ENCODE measurements at places on chromosomes 6 and 20. TPM values are rescaled to one million over a fixed set of nuclear protein-coding genes. Genes with fewer than 3 reads are reported as not detected.

GRCh38 chr20:38021087-38021772, 12.0 kb downstream of the TTI1 start:
- no peak for DNase-seq

- peak; percentile 57 for DNase-seq
Measured at GRCh38 chr20:59804871-59805665, 128.4 kb downstream of the SYCP2 start.

- DNase-seq: no peak
Measured at GRCh38 chr6:126540161-126540560, 200.2 kb downstream of the CENPW start.

- DNase-seq: no peak
Measured at GRCh38 chr6:16305788-16306187, 67.4 kb downstream of the GMPR start.

DNA sequence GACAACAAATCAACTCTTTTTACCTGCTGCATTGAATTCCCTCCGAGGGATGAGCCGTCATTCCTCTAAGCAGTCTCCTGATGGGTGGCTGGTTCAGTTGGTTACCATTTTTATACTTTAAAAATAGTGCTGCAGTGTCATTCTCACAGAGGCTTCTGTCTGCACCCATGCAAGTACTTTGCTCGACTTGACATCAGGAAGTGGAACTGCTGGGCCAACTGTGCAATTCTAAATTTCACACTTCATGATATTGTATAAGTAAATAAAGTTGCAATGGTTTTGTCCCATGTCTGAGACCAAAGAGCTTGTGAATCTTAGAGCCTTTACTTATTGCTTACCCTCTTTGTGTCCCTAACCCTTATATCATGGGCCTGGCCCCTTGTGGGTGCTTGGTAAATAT, 2.5 kb downstream of the BTN3A1 start:
- no peak for DNase-seq

GRCh38 chr6:90569223-90569622, 17.6 kb downstream of the MAP3K7 start:
- DNase-seq: no peak

The HLA-DPB1 gene
- total RNA-seq: 4.7 TPM

The EYS gene
- not detected for total RNA-seq

The ADAM33 gene
- total RNA-seq: 34.7 TPM
